NB4 (cell line): ENCODE measurements at places on chromosomes 7 and 10.

GRCh38 chr10:32938554-32939061 lies 19.4 kb downstream of the ITGB1 start:
- DNase-seq, result no peak

GRCh38 chr10:62903828-62904227 lies 87.7 kb upstream of the EGR2 start:
- peak; percentile 50 for DNase-seq

GRCh38 chr7:87518735-87519134 lies 43.3 kb upstream of the ABCB4 start:
- DNase-seq, result no peak

DNA sequence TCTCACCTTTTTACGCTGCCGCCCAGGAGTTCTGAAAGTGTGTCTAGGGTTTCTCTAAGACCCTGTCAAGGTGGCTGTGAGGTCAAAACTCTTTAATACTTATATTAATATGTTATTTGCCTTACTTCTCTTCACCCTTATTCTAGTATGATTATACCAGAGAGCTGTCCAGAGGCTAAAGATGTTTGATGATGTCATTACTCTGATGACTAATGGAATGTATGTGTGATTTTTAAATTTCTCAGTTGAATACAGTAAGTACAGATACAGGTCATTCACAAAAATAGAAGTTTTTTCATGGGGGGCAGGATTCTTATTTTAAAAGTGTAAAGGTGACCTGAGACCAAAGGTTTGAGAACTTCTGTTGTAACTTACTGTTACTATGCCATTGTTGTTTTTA lies 150.6 kb upstream of the FOXP2 start:
- no peak for DNase-seq

GRCh38 chr7:99252166-99252895 lies 20.3 kb upstream of the MYH16 start:
- no peak for DNase-seq

GRCh38 chr7:104160375-104160774 lies 47.4 kb downstream of the ORC5 start:
- peak; percentile 28 for DNase-seq

DNA sequence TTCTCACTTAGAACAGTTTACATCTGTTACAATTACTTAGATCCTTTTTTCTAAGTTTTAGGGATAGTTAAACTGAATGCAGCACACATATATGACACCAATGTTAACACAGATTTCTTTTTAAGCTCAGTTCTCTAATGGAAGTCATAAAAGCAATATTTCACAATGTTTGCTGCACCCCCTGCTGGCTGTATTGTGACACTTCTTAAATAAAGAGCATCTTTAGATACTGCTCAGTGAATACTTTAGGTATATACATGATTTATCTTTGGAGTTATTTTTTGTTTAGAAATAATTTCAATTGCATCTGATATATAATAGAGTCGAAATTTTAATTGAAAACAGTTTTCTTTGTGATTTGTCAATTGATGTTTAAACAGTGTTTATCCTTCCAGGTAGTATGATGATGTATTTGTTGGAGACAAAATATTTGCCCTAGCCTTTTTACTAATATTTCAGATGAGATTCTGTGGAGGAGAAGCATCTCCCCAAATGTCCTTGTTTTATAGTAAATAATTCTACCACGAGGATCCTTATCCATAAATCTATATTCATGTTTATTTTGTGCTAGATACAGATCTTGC lies 174.4 kb downstream of the ST7 start:
- peak; percentile 75 for DNase-seq

- no peak for DNase-seq
Measured at GRCh38 chr10:102281102-102281487, 35.8 kb downstream of the GBF1 start.

DNA sequence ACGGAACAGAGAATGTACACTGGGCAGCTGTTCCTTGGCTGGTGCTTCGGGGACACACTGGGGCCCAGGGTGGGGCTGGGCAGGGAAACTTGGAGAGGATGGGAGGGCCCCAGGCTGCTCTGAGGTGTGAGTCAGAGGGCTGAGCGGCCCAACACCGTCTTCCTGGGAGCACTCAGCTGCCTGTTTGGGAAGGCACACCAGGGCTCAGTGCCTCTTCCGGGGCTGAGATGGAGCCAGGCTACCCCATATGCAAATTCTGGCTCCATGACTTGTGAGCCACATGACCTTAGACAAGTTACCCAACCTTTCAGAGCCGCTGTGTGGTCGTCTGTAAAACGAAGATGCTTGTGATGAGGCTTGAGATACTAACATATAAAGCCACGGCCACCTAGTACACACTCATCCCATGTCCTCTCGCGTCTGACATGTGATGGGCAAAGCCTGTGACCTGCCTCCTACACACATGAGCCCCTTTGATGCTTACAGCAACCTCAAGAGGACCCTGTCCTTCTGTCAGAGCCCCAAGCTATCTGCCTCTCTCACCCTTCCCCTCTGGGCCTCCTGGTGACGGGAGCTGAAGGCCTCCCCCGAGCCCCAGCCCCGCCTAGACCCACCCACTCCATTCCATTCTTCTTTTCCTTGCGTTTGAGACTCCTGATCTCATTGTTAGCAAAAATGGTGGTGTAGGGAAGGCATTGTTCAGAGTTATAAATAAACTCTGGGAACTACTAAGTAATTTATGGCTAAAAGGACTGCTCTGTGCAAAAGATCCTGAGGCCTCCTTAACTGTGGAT lies 26.1 kb downstream of the KLRG2 start:
- DNase-seq, result no peak

DNA sequence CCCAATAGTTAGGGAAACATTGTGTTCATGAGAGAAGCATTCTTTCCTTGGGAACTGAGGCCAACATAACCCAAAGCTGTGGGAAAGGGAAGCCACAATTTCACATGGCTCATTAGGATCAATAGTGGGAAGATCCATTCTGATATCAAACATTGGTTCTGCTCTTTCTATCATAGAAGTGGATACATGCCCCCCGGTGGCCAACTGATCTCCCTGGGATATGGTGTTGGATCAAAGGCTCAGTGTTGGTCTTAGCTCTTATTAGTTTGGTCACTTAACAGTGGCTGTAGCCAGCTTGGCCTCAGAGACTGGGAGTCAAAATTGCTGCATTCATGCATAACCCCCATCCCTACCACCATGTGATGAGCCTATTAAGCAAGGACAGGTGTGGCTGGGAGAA lies 6.7 kb upstream of the GIMAP4 start:
- DNase-seq, result no peak

GRCh38 chr7:150567871-150568301 lies 696 bp downstream of the GIMAP4 start:
- DNase-seq, result no peak

GRCh38 chr10:113982769-113983168 lies 60.9 kb upstream of the ADRB1 start:
- DNase-seq, result peak; percentile 58

GRCh38 chr10:101133489-101134298 lies 2.6 kb downstream of the TLX1 start:
- DNase-seq, result no peak

DNA sequence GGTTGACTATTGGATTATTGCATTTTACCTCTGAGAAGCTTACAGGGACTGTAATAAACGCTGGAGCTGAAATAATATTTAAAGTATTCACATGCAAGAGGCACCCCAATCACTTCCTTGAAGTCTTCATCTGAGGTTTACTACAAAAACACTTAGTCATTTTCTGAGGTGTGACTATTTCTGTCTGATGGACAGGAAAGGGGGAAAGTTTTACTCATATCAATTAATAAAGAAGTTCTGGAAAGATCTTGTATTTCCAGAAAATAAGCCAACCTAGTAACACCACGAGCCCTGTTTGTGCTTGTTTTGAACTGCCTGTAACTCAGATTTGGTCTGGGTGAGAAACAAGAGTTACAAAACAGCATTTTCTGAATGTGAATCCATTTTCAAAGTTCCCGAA lies 63.9 kb upstream of the PRKCQ start:
- no peak for DNase-seq

DNA sequence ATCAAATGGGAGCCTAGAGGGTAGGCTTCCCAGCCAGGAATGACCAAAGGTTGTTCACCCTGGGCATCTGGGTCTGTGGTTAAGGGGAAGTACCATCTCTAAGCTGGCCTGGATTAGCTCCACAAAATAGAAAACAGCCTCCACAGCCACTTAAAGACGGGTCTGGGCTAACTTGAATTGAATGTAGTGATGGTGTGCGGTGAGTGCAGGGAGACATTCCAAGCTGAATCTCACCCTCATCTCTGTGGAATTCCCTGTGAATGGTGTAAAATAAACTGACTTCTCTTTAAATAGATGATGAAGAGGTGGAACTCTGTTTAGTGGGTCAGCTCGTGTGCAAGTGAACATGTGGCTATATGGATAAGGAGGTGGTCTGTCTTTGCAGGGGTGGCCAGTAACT lies 251.0 kb downstream of the DYNC1I1 start:
- DNase-seq, result no peak

DNA sequence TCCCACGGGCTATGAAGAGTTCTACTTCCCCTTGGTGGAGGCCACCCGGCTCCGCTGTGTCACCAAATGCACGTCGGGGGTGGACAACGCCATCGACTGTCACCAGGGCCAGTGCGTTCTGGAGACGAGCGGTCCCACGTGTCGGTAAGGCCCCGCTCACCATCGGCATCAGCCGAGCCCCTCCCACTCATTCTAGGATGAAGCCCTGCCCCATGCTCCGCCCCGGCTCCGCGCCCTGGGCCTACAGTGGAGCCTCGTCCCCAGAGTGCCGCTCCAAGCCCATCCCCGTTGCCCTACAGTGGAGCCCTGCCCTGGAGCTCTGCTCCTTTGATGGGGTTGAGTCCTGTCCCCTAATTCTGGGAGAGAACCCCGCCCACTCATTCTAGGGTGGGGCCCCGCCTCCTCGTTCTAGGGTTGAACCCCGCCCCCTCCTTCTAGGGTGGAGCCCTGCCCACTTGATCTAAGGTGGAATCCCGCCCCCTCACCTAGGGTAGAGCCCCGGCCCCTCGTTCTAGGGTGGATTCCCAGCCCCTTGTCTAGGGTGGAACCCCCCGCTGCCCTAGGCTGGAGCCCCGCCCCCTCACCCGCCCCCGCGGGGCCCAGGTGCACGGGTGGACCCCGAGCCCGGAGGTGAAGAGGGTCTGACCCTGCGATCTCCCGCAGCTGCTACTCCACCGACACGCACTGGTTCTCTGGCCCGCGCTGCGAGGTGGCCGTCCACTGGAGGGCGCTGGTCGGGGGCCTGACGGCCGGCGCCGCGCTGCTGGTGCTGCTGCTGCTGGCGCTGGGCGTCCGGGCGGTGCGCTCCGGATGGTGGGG lies 3.4 kb upstream of the MUC12 start:
- peak; percentile 83 for DNase-seq

GRCh38 chr10:10432296-10433035 lies 585.2 kb upstream of the CELF2 start:
- no peak for DNase-seq
